ENCODE measurements at places on chromosomes 16 and 17.
A peak's percentile ranks its signal among the peaks of the same experiment; 100 is the strongest.

- DNase-seq = no peak
These were observed 519 bp downstream of the ST6GALNAC2 start for GRCh38 chr17:76585033-76585648.

GRCh38 chr16:65782611-65783600 lies 583.6 kb upstream of the CDH5 start:
- no peak for DNase-seq

DNA sequence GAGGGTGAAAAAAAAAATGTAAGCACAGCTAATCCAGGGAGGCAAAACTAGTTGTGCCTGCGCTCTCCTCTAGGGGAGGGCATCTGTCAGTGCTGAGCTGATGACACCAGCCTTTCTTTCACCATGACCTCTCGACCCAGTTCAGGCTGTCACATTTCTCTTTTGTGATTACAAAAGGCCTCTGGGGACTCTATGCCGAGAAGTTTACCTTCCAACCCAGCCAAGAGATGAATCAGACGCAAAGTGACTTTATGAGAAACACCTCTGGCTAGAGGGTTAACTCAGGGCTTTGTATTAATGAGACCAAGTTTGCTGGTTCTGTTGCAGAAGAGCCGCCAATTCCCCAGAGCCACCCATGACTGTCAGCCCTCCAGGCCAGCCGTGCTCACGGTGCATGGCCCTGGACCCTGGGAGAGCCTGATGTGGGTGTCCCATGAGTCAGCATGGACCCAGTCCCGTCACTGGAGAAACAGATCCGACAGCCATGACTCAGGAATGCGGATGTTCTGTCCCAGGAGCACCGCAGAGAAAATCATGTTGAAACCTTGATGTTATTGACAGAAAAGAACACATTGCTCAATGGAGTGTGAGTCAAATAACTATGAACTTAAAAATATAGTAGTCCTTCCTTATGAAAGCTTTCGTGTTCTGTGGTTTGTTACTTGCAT lies 437.2 kb downstream of the HS3ST3B1 start:
- peak; percentile 71 for DNase-seq

DNA sequence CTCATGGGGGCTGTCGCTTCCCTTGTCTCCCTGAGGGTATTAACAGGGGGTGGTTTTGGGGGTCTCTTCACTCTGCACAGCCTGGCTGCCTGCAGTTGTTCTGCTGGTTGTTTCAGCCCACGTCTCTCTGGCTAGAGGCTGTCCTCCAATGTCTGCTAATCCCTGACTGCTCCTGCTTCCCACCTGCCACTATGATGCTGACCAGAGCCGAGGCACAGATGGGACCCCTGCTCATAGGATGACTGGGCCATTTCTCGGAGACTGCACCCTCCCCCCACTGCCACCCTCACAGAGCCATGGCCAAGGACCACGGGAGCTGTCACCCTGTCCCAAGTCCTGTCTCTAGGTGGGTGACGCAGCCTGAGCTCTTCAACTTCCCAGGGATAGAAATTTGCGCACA lies 1.6 kb upstream of the ACSF3 start:
- DNase-seq = no peak
